Activated CD4-positive, CD25-positive, alpha-beta regulatory T cell (primary cell): ENCODE measurements at places on chromosomes 13 and 19.

DNA sequence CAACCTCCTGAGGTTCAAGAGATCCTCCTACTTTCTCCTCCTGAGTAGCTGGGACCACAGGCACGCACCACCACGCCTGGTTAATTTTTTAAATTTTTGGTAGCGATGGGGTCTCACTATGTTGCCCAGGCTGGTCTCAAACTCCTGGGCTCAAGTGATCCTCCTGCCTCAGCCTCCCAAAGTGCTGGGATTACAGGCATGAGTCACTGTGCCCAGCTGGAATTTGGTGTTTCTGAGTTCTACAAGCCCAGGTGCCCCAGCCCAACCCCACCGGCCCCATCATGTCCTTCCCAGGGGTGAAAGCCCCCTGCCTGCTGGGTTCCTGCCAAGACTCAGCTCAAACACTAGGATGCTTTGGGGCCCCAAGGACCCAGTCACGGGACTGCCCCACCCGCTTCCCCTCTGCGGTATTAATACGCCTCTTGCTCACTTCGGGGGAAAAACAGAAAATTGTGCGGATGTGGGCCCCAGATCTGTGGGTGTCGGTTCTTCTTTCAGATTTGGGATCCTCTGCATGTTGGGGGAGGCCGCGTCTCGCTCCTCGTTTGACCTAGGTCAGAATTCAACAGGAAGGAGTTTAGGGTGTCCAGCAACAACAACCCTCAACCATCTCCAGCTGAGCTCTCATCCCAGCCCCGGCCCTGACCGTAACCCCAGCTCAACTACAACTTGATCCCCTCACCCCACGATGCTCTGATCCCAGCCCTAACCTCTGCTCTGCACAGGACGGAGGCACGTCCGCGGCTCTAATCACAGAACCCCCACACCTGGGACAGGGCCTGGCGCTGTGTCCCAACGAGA, 3.7 kb upstream of the FCER2 start:
- DNase-seq, result peak; percentile 45

- DNase-seq, result no peak
Observed at GRCh38 chr13:48710160-48710559, 56.4 kb downstream of the CYSLTR2 start.

DNA sequence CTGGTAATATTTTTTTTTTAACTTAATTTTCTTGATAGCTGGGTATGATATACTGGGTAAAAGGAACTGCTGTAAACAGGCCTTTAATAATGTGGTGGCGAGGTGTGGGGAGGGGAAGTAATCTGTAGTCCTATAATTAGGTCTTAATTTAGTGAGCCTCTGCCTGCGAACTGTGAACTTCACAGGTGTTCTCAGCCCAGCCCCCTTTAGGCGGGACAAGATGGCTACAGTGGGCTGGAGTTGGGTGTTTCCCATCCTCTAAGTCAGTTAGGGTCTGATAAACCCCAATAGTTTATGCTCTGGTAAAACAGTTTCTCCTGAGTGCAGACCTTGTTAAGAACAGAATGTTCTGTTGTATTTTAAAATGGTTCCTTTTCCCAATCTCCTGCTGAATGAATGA, 97.6 kb upstream of the SERP2 start:
- DNase-seq, result no peak

DNA sequence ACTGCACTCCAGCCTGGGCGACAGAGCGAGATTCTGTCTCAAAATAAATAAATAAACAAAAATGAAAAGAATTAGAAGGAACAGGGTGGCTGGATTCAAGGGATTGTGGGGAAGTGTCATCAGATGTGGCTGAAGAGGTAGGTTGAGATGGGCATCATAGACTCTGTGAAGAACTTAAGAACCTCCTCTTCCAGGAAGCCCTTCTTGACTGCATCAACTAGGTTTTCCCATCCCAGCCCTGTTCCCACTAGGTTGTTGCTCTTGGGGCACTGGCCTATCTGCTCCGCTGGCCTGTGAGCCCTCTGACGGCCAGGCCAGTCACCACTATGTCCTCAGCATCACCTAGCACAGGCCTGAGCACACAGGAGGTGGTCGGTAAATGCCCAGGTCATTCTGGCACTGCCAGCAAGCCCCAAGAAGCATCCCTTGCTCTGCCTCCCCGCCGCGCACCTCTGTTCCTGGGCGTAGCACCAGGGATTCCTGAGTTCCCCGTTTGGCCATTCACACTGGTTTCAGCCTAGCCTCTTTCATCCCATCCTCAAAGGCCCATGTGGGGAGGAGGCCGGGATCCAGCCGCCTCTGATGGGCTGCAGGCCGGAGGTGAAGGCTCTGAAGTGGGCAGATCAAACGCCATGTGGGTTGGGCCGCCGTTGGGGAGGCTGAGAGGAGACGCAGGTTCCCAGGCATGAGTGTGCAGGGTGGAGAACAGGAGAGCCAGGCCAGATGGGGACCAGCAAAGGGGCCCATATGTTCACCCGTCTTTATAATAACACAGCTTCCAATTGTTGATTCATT, 27.6 kb upstream of the SLC1A5 start:
- DNase-seq, result no peak

GRCh38 chr13:31334547-31334946, 134.8 kb downstream of the B3GLCT start:
- DNase-seq, result no peak

- DNase-seq, result no peak
Observed at GRCh38 chr13:101408154-101408553, 8.2 kb downstream of the NALCN start.

- DNase-seq, result no peak
Observed at GRCh38 chr13:37791699-37792098, 77.9 kb downstream of the TRPC4 start.

- no peak for DNase-seq
Observed at GRCh38 chr13:106424805-106425204, 110.7 kb downstream of the EFNB2 start.
